IPS-NIHi11 (cell line): ENCODE measurements at places on chromosomes 2 and 18.

GRCh38 chr2:201797175-201797840, 9.0 kb upstream of the CDK15 start:
- DNase-seq, result no peak

DNA sequence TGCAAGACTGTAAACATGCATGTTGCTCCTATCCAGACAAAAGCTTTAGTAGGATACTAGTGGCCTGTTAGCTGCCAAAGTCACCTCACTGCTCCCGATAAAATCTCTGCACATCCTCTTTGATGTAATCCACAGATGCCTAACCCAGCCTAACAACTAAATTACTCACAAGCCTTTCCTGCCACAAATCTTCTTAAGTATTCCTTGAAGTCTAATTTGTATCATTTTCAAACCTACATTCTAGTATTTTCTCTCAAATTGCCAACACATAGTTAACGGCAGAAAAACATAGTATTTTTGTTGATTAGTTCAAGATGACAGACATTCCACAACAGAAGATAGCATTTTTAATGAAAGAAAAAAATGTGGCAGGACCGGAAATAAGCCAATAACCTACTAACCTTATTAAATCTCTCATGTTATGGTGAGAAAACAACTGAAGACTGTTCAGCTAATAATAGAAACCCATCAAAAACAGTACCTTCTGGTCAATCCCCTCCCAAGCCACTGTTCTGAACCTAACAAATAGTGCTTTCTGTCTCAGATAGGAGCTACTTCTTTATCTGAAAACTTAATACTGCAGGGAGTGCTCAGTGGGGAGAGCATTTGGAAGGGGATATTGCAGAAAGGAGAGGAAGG, at the start of gene MPP4:
TSS of gene MPP4 (minus strand) at position 57 of the 639 bp plus-strand sequence. CDS start 4,690 bp downstream, outside the sequence.
- no peak for DNase-seq

- DNase-seq, result no peak
These were observed 1636.4 kb upstream of the NXPH2 start for GRCh38 chr2:140416577-140416976.

GRCh38 chr18:274313-274712, 6.5 kb upstream of the THOC1 start:
- DNase-seq, result no peak

DNA sequence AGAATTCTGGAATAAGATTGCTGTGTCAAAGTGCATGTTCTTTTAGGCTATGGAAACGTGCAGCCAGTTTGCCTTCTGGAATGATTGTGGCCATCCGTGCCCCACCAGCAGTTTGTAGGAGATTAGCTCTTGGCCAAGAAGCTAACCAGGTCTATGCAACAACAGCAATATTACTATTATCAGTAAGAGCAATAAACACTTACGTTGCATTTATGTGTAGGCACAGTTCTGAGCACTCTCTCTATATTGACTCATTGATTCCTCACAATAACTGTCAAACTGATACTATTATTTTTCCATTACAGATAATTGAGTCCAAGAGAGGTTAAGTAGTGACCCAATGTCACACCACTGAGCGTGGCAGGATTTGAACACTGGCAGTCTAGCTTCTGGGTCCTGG, 186.4 kb downstream of the DYSF start:
- DNase-seq, result no peak

DNA sequence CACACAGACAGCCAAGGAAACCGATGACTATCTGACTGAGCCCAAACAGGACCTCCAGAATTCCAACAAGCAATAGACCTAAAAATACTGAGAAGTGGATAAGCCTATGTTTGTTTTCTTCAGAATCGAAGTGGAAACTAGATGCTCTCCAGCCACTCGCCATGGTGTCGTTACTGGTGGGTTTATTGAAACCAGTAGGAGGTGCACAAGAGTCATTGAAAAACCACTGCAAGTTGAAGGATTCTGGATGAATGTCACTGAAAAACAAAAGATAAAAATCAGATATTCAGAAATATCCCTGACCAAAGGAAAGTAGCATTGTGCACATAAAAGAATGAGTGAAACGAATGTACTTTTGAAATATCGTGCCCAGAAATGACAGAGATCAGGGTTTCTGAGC, 15.3 kb downstream of the TM4SF20 start:
- DNase-seq, result no peak

GRCh38 chr2:127619877-127620705, 25.9 kb upstream of the GPR17 start:
- DNase-seq, result no peak

GRCh38 chr2:136394136-136395060, 276.4 kb upstream of the CXCR4 start:
- no peak for DNase-seq

DNA sequence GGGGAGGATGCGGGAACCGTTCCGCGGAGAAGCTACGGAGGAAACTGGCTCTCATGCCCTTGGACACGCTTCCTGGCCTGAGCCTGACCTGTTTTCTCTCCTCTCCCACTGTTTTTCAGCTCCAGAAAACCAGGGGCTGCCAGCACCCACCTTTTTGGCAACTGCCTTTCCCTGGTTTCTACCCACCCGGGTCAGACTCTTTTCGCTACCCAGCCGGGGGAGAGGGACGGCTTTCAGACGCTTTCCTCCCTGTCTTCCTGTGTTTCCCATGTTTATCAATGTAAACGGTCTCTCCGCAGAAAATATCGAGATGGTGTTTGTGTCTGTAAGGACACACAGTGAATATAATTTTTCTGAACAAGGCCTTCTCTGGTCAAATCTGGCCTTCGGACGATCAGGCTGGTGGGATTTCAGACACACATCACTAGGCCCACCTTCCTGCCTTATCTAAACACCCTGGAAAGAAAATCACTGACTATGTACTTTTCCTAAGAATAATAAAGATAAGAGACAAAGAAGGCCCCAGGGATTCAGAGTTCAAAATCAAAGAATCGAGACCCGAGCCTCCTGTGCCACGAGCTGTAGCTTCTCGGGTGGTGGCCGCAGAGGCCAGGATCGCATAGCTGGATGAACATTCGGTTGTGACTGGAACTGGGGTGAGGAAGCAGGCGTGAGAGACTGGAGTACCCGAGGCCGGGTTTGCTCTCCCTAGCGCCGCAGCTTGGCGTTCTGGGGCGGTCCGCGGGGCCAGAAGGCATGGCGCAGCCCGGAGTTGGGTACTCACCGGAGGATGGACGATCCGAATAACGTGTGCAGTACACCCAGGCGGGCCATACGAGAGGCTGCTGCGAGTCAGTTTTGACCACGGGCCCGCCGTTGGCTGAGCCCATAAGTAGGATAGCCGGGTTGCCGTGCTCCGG, 1.7 kb downstream of the EN1 start:
- no peak for DNase-seq

DNA sequence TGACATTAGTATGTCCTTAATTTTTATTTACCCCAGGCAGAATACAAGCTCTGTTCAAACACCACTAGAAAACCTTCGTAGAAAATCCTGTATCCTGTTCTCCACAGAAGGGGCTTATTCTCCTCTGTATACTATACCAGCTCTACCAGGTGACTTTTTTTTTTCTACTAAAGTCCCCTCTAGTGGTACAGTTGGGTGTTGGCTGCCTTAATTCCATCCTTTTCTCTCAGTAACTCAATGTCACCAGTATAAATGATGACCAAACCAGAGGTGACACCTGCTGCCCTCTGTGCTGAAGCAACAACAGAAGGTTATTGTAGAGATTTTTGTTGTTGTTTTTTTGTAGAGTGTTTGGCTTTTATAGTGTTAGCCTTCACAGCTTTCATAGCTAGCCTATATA, 1322.0 kb downstream of the LRP1B start:
- no peak for DNase-seq

DNA sequence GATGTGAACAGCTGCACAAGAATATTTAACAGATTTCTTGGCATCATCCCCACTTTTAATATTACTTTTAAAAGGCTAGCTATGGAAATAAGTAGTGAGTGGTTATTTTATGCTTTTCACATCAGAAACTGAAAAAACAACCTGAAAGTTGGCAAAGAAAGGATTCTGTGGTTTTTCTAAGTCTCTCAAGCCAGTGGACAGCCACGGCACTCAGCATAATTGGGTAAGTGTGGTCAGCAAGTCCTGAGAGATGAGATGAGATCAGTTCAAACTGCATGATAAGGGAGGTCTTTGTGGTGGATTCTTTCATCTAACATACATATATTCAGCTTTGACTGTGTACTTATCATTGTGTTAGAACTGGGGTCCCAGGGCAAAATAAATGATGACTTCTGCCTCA, 105.2 kb downstream of the LYPD6B start:
- no peak for DNase-seq

- DNase-seq, result no peak
These were observed 138.5 kb upstream of the LYPD6 start for GRCh38 chr2:149191915-149192314.

DNA sequence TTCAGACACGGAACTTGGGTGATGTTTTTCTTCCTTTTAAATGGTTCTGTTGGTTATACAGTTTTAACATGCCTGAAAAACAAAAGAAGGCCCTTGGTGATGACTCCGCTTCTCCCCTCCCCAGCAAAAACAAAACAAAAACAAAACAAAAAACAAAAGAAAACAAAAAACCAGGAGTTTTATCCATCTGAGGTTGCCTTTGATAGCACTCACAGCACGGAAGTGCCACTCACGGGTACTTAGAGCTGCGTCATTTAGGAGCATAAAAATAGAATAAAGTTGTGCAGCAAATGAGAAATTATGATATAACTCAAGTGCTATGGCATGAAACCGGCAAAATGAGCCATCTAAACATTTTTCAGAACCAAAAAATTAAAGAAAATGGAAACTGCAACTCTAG, 57.7 kb downstream of the ZEB2 start:
- DNase-seq, result no peak

DNA sequence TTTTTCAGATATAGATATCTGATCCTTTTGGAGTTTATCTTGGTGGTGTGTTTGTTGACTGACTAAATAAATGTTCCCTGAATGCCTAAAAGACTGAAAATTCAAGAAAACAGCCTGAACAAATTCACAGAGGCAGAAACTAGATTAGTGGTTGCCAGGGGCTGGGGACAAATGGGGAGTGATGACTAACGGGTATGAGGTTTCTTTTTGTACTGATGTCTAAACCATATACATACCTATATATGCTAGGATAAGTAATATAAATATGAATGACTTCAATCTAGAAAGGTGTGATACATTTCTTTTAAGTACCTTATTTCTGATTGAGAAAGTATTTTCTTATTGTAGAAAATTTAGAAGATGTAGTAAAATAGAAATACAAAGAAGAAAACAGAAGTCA, 176.9 kb upstream of the PGAP1 start:
- DNase-seq, result no peak

DNA sequence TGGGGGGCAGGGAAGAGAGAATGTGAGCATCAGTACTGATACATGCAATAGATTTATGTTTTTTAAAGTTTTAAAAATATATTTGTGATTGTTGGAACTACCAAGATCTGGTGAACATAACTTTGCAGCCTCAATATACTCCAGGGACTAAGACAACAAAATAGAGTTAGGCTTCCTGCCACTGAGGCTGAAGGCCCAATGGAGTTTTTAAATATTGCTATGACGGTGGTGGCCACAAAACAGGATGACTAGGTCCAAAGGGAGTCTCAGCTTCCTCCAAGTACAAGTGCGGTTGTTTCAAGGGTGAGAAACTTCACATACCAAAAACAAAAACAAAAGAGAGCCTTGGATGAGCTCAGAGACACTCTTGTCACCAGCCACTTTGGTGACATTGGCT, 72.9 kb downstream of the CCBE1 start:
- DNase-seq, result no peak

- no peak for DNase-seq
These were observed 6.9 kb downstream of the ALLC start for GRCh38 chr2:3664925-3665324.

DNA sequence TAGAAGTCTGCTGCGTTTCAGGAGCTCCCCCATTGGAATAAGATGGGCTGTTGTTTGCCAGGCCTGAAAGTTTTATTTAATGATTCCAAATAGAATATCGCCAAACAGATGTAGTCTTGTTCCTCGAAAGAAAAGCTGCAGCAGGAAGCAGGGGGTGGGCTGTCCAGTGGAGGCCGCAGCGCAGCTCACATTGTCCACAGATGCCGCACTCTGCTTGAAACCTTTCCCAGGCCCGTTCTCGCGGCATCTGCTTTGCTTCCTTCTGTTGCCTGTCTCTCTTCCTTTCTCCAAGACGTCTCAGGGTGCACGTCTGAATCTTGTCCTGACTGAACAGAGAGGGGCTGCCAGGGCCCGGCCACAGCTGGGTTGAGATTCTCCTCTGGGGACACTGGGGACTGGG, 12.4 kb upstream of the IGFBP2 start:
- DNase-seq, result no peak

DNA sequence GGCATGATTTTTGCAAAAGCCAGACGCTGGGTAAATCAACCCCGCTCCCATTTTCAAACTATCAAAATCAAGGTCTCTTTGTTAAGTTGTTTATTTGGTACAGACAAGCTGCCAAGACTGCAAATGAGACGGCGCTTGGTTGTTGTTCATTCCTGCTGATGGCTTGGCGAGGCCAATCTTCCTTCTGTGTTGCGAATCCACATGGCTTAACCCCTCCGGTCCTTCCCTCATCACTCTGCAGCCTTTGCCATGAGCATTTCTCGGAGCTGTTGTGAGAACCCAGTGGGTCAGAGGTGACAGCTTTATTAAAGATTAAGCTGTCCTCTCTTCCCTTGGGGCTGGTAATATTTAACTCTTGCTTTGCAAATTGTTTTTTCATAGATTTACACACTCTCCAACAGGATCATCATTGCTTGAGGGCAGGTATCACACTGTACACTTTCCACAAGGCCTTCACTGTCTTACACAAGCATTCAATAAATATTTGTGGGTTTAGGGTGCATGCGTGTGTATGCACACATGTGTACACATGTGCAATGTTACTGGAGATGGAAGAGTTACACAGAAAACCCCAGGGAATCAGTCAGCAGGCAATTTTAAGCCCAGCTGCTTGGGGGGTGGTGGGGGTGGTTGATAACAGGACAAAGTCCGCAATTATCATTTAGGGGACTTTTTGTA, 27.8 kb upstream of the KCNF1 start:
- DNase-seq, result no peak

DNA sequence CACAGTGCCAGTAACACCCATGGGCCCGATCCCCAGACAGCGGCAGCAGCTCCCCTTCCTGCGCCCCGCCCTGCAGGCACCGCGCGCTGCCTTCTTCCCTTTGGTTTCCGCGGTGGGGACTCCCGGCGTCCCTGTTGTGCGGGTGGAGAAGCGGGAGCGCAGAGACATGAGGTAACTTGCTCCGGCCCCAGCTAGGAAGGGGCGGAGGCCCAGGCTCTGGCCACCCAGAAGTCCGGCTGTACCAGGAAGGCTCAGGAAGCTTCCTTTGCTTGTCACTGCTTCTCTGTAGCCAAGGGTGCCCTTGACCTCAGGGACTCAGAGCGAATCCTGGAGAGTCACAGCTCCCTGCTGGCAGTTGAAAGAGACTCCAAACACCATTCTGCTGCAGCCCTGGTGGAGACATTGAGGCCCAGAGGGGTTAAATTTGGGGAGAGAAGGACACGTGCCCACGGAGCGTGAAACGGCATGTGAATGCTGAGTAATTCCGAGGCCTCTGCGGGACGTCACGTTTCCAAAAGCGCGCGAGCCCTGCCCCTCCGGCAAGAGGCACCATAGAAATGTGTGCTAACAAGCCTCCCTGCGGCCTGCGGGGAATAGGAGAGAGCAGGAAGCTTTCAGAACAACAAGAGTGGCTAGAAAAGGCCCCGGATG, 6.7 kb upstream of the ADCY3 start:
- DNase-seq, result no peak
